Activated CD8-positive, alpha-beta T cell treated with anti-CD3 and anti-CD28 coated beads, Interleukin-2, amount 10 ng/mL, durations not matched to agents 7 days and 5 days (primary cell): ENCODE measurements at places on chromosomes 1 and 21. TPM values are rescaled to one million over a fixed set of nuclear protein-coding genes. Genes with fewer than 3 reads are reported as not detected.

UMODL1 gene
- total RNA-seq = not detected

PCSK9 gene
- not detected for total RNA-seq

- DNase-seq = peak; percentile 75
These were observed 35.5 kb downstream of the CACHD1 start for GRCh38 chr1:64505232-64505943.

DNA sequence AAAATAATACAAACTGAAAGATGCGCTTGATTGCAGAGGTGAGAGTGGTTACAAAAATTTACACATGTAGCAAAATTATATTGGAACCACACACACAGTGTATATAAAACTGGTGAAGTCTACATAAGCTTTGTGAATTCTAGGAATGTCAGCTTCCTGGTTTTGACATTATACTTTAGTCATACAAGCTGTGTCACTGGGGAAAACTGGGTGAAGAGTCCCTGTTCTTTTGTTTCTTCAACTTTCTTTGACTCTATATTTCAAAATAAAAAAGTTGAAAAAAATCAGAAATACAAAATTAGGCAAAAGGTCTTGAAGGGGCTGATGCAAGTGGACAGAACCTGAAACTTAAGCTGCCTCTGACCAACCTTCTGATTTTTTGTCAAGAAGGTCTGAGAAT lies 3.0 kb downstream of the C1QC start:
- no peak for DNase-seq

- no peak for DNase-seq
These were observed 13.0 kb downstream of the UMODL1 start for GRCh38 chr21:42084079-42084478.

DNA sequence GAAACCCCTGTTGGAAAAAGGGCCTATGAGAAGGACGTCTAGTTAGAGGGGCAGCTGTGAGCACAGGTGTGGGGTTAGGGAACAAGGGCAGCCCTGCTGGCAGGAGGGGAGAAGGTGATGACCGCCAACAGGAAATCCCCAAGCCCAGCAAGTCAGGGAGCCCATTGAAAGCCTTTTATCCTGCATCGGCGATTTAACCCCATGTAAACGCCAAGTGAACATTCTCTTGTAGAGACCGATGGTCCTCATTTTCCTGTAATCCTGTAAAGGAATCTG lies 1.1 kb upstream of the BSND start:
- no peak for DNase-seq

- DNase-seq = peak; percentile 23
These were observed 102.3 kb downstream of the TNFSF18 start for GRCh38 chr1:172948457-172948856.

- DNase-seq = peak; percentile 78
These were observed 15.8 kb upstream of the TNFRSF8 start for GRCh38 chr1:12047120-12047876.

ZNF648 gene
- total RNA-seq = not detected

DNA sequence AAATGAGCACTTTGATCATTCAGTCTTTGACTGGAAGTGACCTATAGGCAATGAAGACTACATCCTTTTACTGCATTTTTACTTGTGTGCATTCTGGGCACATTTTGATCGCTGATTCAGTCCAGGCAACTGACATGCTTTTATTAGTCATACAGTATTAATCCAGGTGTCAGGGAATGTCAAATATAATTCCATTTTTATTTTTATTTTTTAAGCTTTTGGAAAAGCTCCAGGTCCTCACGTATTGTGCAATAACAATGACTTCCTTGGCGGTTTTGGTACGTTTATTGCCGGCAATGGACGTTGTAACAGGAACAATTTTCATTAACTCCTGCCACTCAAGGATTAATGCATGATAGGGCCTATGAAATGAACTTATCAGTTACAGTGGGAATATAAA lies 302.6 kb upstream of the PTBP2 start:
- no peak for DNase-seq

DNA sequence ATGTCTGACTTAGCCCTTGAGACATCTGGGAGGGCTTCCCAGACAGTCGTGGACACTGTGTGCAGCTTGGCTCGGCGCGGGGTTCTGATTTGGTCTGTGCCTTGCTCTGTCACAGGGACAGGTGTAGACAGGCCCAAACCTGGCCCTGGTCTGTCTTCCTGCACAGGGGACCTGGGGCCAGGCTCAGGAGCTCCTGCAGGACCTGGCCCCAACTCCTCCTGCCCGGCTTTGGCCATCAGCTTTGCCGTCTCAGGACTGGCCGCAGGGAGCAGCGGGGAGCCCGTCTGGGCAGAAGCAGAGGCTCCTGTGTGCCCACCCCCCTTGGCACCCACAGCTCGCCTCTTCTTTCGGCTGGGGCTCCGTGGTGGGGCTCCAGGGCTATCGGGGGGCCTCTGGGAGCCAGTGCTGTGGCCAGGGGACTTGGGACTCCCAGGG lies 1.7 kb downstream of the PERM1 start:
- DNase-seq = no peak

CORT gene
- 0.95 TPM for total RNA-seq
